ENCODE measurements at places on chromosomes 13 and 19. TPM values are rescaled to one million over a fixed set of nuclear protein-coding genes. Genes with fewer than 3 reads are reported as not detected.

GRCh38 chr13:50161052-50161451 is 145.8 kb downstream of the KCNRG start:
- DNase-seq: no peak

DNA sequence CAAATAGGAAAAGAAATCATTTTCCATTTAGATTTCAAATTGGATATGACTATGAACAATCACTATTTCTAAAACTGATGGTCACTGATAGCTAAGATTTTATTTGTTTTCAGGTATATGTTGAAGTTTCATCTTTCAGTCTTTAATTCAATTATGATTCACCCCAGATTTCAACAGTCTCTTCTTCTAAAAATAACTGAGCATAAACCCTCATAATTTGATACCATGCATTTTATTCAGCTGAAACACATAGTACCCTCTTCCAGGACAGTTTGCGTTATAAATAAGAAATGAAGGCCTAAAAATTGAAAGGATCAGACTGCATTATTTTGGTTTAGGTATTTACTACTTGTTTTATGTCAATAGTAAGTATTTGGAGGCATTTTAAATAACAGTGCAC is 428.5 kb upstream of the NBEA start:
- DNase-seq: peak; percentile 8

DNA sequence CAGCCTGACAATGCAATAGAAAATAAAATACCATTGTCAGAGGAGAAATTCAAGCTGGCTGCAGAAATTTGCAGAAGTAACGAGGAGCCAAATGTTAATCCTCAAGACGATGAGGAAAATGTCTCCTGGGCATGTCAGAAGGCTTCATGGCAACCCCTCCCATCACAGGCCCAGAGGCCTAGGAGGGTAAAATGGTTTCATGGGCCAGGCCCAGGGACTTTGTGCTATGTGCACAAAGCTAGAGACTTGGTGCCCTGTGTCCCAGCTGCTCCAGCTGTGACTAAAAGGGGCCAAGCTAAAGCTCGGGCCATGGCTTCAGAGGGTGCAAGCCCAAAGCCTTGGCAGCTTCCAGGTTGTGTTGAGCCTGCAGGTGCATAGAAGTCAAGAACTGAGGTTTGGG is 431.7 kb downstream of the LMO7 start:
- no peak for DNase-seq

- no peak for DNase-seq
These were observed 32.6 kb downstream of the SHISA2 start for GRCh38 chr13:26019251-26019650.

DNA sequence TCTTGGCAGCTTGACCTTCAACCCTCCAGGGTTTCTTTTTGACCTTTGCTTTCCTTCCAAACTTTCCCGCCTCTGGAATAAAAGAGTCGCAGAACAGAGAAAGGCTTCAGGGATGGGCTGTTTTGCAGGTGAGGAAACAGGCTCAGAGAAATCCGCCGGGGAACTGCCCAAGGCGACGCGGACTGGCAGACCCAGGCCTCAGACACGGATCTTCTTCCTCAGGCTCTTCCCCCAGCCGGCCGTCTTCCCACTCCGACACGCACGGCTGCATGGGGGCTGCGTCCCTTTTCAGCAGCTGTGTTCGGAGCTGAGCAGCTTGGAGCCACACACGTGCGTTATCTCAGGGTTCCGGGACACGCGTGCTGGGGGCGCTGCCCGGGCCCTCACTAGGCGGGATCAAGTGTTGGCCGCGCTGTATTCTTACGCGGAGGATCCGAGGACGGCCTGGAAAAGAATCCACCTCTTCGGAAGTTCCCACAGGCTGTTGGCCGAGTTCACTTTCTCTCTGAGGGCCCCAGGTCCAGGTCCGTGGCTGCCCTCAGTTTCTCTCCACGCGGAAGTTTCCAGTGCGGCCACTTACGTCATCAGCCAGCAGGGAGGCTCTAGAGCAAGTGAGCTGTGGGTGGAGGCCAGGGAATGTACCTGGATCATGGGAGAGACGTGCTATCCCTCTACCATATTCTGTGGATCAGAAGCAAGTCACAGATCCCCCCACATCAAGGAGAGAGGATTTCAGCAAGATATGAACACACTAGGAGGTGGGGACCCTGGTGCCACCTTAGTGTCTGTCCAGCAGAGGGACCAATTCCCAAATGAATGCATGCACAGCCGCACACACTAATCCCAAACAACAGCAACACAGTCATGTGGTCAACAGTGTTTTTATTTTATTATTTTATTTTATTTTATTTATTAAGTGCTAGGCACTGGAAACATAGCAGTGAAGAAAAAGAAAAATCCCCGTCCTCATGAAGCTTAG is 100.4 kb downstream of the ING1 start:
- DNase-seq: no peak

DNA sequence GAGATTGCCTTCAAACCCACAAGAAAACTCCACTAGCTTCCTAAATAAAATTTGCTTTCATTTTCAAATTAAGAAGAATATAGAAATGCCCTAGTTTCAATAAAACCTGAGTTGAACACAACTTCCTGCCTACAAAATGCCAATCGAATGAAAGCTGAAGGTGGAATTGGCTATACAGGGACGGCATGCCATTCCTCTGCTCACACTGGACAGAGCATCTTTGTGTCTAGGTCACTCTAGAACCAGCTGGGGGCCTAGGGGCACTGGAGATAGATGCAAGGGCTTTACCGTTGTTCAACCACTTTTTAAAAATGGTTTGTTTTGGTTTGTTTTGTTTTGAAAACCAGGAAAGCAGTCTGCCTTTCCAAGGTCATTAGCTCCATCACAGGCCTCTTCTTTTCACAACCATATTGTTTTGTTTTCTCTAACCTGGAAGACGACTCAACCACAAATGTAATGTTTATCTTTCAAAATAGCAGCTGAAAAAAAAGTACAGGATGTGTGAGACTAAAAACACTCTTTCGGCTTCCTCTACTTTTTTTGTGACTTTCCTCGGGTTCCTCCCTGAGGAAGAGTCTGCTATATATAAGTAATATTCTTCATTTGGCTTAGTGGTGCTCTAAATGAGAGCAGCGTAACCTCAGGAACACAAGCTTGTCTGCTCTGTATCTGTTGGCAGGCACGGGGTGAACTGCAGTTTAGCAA is 11.9 kb upstream of the ITM2B start:
- DNase-seq: no peak

- no peak for DNase-seq
These were observed 5.3 kb downstream of the DMAC2 start for GRCh38 chr19:41434450-41434849.

GRCh38 chr19:8004723-8005513 is 523 bp downstream of the ELAVL1 start:
- peak; percentile 34 for DNase-seq

DNA sequence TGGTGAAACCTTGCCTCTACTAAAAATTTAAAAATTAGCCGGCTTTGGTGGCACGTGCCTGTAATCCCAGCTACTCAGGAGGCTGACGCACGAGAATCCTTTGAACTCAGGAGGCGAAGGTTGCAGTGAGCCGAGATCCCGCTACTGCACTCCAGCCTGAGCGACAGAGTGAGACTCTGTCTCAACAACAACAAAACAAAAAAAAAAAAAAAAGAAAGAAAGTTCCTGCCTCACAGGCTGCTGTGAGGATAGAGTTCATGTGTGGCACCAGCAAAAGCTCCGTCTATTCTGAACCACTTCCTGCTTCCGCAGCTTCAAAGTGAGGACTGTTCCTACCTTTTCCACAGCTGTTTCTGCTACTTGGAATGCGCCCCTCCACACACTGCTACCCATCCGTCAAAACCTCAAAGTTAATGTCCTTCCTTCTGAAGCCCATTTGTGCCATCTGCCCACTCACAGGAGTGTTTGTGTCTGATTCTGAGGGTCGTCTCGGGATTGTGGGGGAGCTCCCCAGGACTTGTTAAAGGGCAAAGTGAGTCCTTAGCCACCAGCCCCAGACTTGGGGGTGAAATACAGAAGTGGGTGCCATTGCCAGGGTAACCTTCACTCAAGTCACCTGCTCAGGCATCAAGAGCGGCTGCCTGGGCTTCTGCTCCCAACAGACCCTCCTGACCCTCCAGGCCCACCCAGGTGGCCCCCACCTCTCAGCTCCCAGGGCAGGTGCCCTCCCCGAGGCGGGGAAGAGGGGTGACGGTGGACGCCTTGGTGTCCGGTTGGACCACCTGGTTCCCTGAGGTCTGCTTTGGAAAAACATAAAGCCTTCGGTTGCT is 2.9 kb downstream of the MFSD12 start:
- no peak for DNase-seq

DNA sequence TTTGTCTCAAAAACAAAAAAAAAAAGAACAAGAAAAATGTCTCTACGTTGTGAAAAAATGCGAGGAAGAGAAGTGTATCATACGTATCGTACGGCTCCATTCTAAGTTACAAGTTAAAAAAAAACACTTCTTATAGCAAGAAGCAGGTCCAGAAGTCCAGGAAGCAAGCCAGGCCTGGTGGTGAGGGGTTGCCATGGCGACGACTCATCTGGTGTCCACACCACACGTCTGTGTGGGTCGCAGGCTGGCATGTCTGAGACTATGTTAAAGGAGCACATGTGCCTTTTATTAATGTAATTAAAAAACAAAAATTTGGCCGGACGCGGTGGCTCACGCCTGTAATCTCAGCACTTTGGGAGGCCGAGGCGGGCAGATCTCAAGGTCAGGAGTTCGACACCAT is 5.9 kb downstream of the MED16 start:
- DNase-seq: peak; percentile 24

- DNase-seq: no peak
These were observed 271.0 kb downstream of the DNAJC15 start for GRCh38 chr13:43294412-43294811.

- peak; percentile 76 for DNase-seq
These were observed at the start of gene SACS for GRCh38 chr13:23433171-23434153. SACS (minus strand) TSS chr13:23433702; CDS start chr13:23411239, 22,463 bp downstream.

DNA sequence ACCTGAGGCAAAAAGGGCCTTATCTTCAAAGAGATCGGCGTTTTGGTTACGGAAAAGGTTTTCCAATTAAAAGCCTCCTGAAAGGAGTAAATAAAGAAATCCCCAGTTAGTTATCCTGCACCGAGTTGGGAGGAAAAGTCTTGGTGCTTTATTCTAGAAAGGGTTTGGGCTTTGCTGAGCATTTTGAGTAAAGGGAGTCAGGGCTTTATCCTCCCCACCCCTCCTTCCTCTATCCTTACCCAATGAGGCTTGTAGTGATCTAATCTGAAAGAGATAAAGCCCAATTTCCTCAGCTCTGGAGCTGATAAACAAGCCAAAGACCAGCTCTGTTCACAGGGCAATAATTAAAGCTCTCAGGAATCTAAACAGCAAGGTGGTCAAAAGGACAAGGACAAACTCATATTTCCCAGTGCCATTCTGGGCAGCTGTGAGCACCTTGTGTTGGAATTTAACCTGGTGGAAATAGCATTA is 188.9 kb upstream of the TSC22D1 start:
- DNase-seq: no peak

GRCh38 chr19:2227415-2228156 is 8.5 kb downstream of the PLEKHJ1 start:
- DNase-seq: no peak

DNA sequence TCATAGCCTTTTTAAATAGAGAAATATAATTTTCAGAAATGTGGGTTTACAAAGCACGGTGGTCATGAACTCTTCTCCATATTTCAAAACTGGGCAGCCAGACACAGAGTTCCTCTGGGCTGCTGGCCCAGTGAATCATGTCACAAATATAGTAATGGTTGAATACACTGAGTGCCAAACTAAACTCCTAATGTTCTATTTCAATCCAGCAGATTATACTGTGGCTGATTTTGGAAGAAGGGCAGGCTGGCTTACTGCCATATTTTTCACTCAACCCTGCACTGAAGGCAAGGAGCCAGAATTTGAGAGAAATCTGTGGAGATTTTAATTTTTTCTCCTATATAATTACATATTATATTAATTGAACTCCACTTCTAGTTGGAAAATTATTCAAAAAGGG is 17.0 kb upstream of the PRR20A start:
- DNase-seq: peak; percentile 64

DNA sequence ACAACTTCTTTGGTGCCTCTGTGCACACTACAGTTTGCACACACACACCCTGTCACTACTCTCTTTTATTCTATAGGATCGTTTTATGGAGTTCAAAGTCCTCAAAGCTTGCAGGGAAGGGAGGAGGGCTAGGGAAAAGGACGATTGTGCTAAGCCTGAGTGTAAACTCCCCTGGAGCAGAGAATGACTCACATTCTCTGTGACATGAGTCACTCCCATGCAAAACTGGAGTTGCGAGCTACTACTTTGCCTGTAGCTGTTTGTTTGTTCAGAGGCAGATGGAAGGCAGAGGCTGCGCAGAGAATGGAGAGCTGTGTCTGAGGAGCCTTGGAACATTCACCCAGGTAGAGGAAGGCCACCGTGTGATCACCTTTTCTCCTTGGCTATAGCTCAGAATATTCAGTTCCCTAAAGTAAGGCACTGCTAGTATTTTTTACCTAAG is 80.5 kb upstream of the MBNL2 start:
- peak; percentile 81 for DNase-seq

- peak; percentile 1 for DNase-seq
These were observed 2521.1 kb downstream of the PCDH9 start for GRCh38 chr13:64709079-64709478.

GRCh38 chr19:15399234-15399515 is 19.6 kb upstream of the AKAP8 start:
- DNase-seq: no peak

- no peak for DNase-seq
These were observed 42.7 kb upstream of the ABCC4 start for GRCh38 chr13:95343944-95344343.

- DNase-seq: no peak
These were observed 779.4 kb upstream of the PCDH9 start for GRCh38 chr13:68009546-68009945.

- DNase-seq: peak; percentile 90
These were observed 572.8 kb downstream of the PCDH9 start for GRCh38 chr13:66657165-66657881.

FOXO1 gene
- total RNA-seq: 12.5 TPM

RFPL4A gene
- not detected for total RNA-seq

RNF126 gene
- total RNA-seq: 94.6 TPM

ZNF442 gene
- total RNA-seq: 2.8 TPM

CNN1 gene
- 6.3 TPM for total RNA-seq

ZSCAN4 gene
- 0.67 TPM for total RNA-seq

SBSN gene
- total RNA-seq: not detected

CYP2F1 gene
- total RNA-seq: not detected

ELSPBP1 gene
- not detected for total RNA-seq

UPF3A gene
- 49.2 TPM for total RNA-seq

PPP1R12C gene
- 43.5 TPM for total RNA-seq

CEACAM20 gene
- not detected for total RNA-seq
